Germinal center (tissue), 1 donor: ENCODE measurements at places on chromosomes 4 and X.

DNA sequence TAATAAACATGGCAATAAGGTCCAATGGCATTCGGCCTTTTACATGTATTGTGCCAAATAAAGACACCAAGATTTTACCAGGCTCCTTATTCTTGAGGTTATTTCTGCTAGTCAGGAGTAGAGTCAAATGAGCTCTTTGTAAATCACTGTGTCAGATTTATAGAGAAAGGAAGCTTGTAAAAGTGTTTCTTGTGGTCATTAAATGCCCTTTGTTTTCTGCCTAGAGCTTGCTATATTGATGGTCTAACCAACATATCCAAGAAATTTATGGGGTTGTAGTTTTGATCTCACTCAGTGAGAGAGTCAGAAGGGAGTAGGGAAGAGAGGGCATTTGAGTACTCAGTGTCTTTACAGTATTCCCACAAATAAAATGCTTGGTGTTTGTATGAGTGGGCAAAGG lies 86.2 kb upstream of the FRMPD4 start:
- DNase-seq, result no peak

- DNase-seq, result no peak
Measured at GRCh38 chr4:179248821-179249220, 1806.6 kb upstream of the AGA start.

DNA sequence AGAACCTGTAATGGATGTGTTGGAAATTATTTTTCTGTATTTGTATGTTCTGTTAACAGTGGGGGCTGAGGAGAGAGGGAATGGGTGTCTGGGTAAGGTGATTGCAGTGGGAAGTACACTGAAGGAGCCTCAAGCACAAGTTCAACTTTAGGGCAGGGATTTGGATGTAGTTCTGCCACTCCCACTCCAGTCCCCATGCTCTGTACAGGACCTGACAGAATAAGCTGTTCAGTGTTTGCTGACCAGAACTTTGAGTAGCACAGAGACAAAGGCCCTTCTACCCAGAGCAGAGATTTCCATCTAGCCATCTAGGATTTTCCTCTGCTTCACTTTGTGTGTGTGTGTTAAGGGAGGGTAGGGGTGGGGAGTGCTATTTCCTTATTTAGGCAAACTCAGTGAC lies 49.2 kb downstream of the VSIG4 start:
- DNase-seq, result no peak

DNA sequence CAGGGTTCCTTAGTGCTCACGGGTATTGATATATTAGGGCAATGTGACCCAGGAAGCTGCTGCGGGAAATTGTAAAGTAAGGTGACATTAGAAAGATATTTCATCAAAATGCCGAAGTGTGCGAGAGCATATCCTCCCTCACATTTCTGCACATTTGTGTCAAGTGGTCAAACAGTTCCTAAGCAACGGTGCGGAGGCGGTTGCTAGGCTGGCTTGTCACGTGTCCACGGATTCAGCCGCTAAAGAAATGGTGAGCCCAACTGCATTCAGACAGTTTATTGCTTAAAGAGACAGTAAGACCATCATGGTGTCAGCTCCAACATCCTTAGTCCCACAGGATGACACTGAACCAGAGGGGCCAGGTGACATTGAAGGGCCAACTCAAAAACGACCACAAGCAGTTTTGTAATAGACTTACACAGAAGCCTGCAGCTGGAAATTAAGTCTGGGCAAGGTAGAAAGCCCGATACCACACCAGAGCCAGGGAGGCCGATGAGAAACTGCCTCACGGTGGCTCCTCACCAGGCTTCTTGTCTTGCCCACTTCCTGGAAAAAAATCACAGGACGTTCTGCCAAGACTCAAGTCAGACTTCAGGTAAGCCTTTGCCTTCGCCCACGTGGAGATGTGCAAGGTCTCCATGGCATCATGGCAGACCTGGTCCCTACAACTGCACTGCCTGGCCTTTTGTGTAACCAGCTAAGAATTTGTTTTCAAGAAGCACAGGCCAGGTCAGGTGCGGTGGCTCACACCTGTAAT lies 50.4 kb downstream of the USP11 start:
- DNase-seq, result no peak

- DNase-seq, result no peak
Measured at GRCh38 chr4:117874216-117874615, 160.1 kb upstream of the NDST3 start.

GRCh38 chr4:122833999-122834398 lies 7.4 kb downstream of the FGF2 start:
- no peak for DNase-seq

DNA sequence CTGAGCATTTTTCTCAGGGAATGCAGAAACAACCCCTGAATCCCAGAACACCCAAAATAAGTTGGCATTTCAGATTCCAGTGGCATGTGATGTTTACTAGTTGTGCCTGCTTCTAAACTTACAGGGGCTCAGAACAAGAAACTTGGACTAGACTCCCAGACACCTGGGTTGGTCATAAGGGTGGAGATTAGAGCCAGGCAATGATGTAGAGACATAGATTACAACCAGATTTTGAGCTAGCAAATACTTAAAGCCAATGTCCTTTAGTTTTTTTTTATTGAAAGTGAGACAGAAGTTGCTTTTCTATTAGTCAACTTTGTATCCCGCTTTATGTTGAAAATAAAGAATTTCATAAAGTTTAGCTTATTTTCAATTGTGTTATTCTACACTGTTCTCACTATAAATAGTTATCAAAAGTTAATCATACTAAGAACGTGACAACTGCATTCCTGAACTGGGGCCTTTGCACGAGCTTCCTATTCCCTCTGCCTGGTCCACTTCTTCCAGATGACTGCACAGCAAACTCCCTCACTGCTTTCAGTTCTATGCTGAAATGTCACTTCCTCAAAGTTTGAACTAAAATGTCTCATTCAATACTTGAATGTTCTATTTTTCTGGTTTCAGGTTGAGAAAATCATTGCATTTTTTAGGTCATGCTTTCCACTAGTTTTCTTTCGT lies 224.7 kb upstream of the PPP1R2C start:
- peak; percentile 17 for DNase-seq

DNA sequence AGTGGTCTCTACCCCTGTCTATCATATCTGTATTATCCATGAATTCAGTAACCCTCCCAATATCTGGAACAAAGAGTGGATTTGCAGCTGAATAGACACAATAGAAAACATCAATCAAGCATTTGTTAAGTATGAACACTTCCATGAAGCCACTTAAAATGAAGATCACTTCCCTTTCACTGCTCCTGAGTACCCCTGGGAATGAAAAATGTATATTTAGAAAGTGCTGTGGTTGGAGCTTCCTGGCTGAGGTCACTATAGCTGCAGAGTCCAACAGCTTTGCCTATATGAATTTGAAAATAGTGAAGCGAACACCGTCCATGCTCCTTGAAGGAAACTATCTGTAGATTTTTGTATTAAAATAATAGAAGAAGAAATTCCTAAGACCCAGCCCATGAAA lies 227.0 kb downstream of the DTHD1 start:
- no peak for DNase-seq

DNA sequence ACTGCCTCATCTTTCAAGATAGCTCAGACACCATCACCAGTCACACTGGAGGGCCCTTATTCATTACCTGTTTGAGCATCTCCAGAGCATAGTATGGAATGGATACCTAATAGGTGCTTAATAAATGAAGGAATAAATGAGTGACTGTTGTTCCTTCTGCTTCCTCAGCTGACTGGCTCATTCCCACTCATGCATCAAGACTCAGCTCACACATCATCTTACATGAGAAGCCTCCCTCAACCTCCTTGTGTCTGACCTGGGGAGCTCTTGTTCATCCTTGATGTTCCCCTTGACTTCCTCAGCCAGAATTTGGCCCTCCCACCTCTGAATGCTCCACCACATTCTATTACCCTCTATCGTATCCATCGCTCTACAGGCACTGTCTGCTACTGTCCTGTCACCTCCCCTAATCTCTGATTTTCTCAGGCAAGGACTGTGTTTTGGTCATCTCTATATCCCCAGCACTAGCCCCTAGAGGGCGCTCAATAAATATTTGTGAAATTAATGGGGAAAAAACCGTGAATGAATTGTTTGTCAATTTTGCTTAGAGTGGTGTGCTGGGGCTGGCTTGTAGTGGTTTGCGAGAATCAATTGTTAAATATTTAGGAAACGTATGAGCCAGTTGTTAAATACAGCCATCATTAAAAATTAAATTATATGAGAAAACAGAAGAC lies 88.3 kb downstream of the NHSL2 start:
- peak; percentile 27 for DNase-seq

GRCh38 chr4:14877246-14878225 lies 124.7 kb upstream of the CPEB2 start:
- DNase-seq, result no peak
